ENCODE measurements at places on chromosomes 2 and 18.

GRCh38 chr2:99297994-99298393 is 3.0 kb downstream of the LYG1 start:
- no peak overlapping the region for H3K4me3 ChIP-seq
- H3K4me1 ChIP-seq: no peaks in the 10 kb centered on the region
- no peak for ATAC-seq
- no peak overlapping the region for H3K27ac ChIP-seq
- H3K27me3 ChIP-seq: no peaks in the 10 kb centered on the region
- no peaks in the 10 kb centered on the region for H3K36me3 ChIP-seq

DNA sequence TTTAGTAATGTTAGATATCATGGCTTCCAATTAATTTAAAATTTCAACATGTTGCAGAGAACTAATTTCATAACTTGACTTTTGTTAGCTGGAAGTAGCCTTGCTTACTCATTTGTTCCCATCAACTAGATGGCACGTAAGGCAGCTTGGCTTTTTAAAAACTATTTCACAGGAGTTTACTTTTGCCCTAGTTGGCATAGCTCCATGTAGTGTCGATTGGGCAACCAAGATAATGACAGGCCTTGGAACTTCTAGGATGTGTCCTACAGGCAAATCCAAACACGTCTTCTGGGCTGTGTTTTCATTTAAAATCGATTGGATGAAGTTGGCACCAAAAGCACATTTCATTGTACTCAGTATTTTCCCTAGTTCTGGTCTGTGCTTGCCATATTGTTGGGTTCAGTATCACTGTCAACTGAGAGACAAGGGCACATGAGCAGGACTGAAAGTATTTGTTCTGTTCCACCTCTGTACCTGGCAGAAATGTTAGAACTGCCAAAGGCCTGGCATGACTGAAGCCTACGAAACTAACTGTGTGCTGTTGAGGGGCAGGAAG is 29.4 kb downstream of the HADHB start:
- H3K4me1 ChIP-seq: peaks cover 11% of the 10 kb centered on the region
- H3K36me3 ChIP-seq: peaks cover 79% of the 10 kb centered on the region
- H3K27ac ChIP-seq: no peak overlapping the region
- H3K4me3 ChIP-seq: no peak overlapping the region
- no peak for ATAC-seq

- no peak overlapping the region for H3K27ac ChIP-seq
- ATAC-seq: no peak
These were observed 67.6 kb downstream of the KIAA2012 start for GRCh38 chr2:202140522-202141252.

- no peaks in the 10 kb centered on the region for H3K27me3 ChIP-seq
- no peaks in the 10 kb centered on the region for H3K36me3 ChIP-seq
- no peak overlapping the region for H3K4me3 ChIP-seq
- ATAC-seq: no peak
- no peaks in the 10 kb centered on the region for H3K4me1 ChIP-seq
- no peak overlapping the region for H3K27ac ChIP-seq
These were observed 62.7 kb downstream of the MEIS1 start for GRCh38 chr2:66497431-66498288.

- H3K4me3 ChIP-seq: no peak overlapping the region
- no peak overlapping the region for H3K27ac ChIP-seq
- H3K4me1 ChIP-seq: no peaks in the 10 kb centered on the region
These were observed 86.7 kb downstream of the SEPTIN10 start for GRCh38 chr2:109527079-109527478.

DNA sequence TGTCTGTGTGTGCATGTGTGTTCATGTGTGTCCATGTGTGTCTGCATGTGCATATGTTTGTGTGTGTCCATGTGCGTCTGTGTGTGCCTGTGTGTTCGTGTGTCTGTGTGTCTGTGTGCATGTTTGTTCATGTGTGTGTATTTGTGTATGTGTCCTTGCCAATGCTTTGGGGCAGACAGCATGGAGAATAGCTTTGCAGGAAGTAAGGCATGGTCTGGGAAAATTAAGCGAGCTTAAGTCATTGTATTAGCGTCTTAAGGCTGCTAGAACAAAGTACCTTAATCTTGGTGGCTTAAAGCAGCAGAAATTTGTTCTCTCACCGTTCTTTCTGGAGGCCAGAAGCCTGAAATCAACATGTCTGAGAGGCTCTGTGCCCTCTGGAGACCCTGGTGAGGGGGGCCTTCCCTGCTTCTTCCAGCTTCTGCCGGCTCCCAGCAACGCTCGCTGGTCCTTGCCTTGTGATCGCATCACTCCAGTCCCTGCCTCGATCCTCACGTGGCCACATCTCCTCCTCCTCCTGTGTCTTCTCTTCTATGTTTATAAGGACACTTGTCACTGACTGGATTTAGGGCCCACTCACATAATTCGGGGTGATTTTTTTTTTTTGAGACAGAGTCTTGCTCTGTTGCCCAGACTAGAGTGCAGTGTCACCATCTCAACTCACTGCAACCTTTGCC is 3.8 kb downstream of the NEU2 start:
- H3K4me3 ChIP-seq: no peak overlapping the region
- H3K27me3 ChIP-seq: no peaks in the 10 kb centered on the region
- H3K27ac ChIP-seq: no peak overlapping the region
- H3K4me1 ChIP-seq: peaks cover 4% of the 10 kb centered on the region
- H3K36me3 ChIP-seq: no peaks in the 10 kb centered on the region
